ENCODE measurements at places on chromosomes 2 and 18.

GRCh38 chr2:113850687-113851086 lies 39.2 kb upstream of the ACTR3 start:
- DNase-seq = no peak

- peak; percentile 97 for DNase-seq
These were observed 144.9 kb upstream of the LHCGR start for GRCh38 chr2:48900321-48901014.

GRCh38 chr2:83386549-83386948 lies 1072.5 kb downstream of the SUCLG1 start:
- DNase-seq = no peak

DNA sequence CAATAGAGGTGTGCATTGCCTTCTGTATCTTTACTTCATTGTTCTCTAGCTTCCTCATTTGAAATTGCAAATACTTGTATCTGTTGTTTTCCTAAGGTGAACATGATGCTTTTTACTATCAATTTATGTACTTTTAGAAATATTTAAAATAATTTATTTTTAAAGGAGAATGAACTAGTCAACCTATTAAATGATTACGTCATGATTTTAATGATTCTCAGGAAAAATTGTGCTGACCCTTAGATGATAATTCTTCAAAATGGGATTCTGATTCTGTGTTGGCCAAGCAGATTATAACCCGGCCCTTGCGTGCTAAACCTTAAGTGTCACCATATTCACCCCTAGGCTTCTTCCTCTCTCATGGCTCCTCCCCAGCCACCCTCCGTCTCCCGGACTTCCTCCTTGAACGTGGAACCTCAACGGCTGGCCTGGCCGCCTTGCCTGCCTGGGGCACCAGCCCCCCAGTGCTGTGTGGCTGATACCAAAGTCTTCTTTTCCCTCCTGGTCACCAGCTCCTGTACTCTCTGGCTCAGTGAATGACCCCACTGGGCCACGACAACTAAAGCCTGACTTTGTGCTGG lies 292.0 kb downstream of the GBX2 start:
- no peak for DNase-seq

DNA sequence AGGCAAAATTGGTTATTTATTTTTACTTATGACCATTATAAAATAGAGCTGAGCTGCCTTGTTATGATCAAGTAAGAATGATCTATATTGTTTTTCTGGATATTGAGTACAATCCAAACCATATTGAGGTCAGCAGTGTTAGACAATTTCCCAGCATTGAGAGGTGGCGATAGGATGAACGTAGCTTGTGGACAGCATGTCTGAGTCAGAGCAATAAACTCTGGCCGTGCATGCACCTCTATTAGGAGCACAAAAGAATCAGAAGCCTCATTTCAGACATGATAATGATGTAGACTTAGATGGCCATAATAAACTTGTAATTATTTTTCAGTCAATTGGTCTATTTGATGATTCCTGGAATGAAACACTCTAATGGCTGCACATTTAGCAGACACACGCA lies 491.6 kb downstream of the RIT2 start:
- DNase-seq = no peak

DNA sequence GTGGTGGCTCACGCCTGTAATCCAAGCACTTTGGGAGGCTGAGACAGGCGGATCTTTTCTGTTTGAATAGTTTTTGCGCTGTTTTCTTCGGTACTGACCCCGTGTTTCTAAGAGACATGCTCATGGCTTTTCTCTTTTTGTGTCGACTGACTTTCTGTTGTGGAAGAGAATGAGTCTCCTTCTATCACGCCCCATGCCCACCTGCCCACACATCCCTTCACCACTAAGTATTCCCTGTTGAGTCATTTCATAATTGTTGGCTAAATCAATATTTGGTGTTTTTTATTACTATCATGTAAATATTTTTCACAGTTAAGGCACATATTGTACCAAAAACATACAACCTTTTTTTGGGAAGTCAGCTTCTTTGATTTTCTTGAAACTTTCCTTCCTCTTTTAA lies 198.8 kb upstream of the TWIST2 start:
- no peak for DNase-seq

DNA sequence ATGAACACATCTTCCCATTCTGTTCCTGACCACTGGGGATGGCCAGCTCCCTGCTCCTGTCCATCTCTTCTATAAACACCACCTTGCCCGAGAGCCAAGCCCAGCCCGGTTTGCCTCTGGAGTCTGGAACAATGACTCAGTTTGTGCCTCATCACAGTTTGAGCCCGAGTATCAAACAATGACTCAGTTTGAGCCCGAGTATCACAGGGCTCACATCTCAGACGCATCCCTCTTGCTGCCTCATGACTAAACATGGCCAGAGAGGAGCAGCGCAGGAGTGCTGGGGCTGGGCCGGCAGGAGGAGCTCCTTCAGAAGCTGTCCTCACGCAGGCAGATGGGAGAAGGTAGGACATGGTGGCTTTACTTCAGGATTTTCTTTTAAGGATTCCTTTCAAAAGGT lies 68.7 kb downstream of the PXDN start:
- peak; percentile 80 for DNase-seq

GRCh38 chr18:24462838-24463775 lies 2.7 kb downstream of the HRH4 start:
- DNase-seq = peak; percentile 8

- DNase-seq = no peak
These were observed 8.6 kb upstream of the PLEKHM3 start for GRCh38 chr2:208033701-208034502.

- no peak for DNase-seq
These were observed 696.9 kb upstream of the GYPC start for GRCh38 chr2:125959047-125959446.

- no peak for DNase-seq
These were observed 11.1 kb downstream of the CAPN10 start for GRCh38 chr2:240597419-240598181.

DNA sequence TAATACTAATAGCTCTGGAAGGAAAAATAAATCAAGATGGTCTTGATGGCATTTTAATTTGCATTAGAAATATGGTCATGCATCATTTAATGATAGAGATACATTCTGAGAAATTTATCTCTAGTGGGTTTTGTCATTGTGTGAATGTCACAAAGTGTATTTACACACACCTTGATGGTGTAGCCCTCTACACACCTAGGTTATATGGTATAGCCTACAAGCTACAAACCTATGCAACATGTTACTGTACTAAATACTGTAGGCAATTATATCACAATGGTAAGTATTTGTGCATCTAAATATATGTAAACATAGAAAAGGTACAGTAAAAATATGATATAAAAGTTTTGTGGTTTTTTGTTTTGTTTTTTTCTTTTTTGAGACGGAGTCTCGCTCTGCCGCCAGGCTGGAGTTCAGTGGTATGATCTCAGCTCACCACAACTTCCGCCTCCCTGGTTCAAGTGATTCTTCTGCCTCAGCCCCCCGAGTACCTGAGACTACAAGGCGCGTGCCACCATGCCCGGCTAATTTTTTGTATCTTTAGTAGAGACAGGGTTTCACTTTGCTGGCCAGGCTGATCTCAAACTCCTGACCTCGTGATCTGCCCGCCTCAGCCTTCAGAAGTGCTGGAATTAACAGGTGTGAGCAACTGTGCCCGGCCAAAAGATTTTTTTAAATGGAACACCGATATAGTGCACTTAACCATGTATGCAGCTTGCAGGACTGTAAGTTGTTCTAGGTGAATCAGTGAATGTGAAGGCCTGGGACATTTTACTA lies 83.7 kb upstream of the UBXN4 start:
- no peak for DNase-seq

DNA sequence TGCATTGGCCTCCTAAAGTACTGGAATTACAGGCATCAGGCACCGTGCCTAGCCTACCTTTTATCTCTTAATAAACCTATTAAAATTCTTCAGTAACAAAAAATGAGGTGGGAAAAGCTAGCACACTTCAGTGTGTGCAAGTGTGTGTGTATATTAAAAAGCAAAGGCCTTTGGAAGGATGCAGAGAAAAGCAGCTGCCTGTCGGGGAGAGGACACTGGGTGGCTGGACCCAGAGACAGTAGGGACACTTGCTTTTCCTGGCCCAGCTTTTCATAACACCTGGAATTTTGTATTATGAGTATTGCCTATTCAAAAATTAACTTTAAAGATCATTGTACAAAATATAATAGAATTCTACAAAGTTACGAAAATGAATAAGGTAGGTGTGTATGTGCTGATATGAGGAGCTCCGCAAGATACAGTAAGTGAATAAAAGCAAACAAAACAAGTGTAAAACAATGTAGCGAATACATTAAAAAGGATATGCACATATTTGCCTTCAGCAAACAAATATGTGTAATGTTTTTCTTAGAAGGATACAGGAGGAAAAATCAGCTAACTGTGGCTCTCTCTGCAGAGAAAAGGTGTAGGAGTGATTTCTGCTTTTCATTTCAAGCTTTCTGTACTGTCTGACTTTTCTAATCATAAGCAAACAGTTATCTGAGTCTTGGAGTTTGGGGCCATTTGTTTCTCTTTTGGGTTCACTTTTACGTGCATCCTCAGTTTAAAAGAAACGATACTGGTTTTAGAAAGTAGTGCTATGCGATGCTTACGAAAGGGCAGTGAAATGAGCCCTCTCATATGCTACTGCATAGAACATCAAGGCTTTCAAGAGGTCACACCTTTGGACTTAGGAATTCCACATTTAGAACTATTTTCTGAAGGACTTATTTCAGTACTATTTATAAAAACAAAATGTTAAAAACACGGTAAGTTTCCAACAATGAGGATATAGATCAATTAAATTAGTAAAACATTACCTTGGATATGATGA lies 70.8 kb downstream of the USP40 start:
- DNase-seq = no peak

- peak; percentile 57 for DNase-seq
These were observed 114.1 kb downstream of the GFPT1 start for GRCh38 chr2:69272803-69273471.

DNA sequence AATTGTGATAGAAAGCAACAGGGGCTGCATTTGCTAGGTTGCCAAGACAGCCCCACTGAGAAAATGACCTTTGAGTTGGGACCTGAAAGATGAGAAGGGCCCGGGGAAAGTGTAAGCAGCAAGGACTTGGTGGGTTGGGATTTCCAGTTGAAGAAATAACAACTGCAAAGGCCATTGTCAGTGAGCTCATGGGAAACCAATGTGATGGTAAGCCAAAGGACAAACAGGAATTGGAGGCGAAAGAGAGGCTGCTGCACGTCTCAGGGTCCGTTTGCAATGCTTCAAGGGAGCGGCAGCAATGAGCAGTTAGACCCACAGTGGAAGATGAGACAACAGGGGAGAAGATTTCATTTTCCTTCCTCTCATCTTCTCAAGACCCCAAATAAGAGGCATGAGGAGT lies 51.5 kb upstream of the RGPD4 start:
- DNase-seq = no peak

GRCh38 chr2:151774506-151774905 lies 40.2 kb upstream of the NEB start:
- DNase-seq = no peak

DNA sequence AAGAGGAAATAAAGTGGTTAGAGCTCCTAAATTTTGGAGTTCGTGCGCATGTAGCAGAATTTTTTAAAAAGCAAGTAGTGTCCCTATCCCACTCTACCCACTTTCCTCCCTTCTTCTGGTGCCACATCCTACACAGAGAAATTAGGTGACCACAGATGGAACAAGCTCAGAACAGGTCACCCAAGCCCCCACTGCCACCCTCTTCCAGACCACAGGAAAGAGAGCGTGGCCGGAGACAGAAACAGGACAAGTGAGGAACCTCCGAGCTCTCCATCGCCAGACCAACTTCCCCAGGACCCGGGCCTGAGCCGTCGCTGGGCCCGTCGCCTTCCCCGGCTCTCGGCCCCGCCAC lies 433 bp downstream of the NPC1 start:
- no peak for DNase-seq

DNA sequence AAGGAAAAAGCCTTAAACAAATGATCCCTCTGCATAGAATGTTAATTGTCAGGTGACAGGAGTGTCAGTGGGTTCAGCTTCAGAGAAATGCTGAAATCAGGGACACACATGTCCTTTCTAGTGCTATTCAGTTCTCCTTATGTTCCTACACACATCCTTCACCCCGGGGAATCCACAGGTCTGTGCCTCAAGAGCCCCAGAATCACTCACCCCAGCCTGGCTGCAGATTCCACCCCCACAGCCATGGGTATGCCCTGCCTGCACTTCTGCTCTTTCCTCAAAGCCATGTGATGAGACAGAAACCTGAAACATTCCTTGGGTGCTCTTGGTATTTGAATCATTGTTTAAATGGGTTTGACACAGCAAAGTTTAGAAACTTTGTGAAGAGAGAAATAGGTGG lies 27.4 kb upstream of the FZD7 start:
- DNase-seq = no peak

GRCh38 chr2:183684686-183685085 lies 560.4 kb downstream of the NUP35 start:
- no peak for DNase-seq

GRCh38 chr2:60468382-60469085 lies 84.9 kb downstream of the BCL11A start:
- no peak for DNase-seq

DNA sequence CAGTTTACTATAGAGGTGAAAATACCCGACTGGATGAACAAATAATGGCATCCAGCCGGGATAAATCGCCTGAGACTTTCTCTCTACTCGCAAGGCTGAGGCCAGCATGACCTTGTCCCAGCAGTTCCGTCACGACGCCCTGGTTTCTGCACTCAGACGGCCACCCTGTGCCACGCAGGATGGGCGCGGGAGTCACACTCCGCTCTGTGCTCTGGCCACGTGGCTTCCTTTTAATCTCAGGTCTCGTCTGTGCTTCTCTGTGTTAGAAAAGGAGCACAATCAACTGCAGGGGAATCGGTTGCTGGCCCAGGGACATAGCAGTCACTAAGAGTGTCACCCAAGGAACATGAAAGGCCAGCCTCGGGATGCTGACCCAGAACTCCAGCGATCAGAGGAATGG lies 194.7 kb upstream of the PXDN start:
- no peak for DNase-seq

- DNase-seq = no peak
These were observed 303.5 kb downstream of the CDCA7 start for GRCh38 chr2:173657996-173658717.

- DNase-seq = no peak
These were observed 26.2 kb downstream of the MGAT4A start for GRCh38 chr2:98704499-98705332.

- DNase-seq = no peak
These were observed 140.2 kb downstream of the DDX1 start for GRCh38 chr2:15731889-15732271.

GRCh38 chr18:26574958-26575864 lies 26.9 kb upstream of the KCTD1 start:
- DNase-seq = peak; percentile 7

GRCh38 chr2:101466426-101466825 lies 8.5 kb downstream of the RFX8 start:
- no peak for DNase-seq

- DNase-seq = no peak
These were observed 270.7 kb upstream of the CELF4 start for GRCh38 chr18:37836071-37836970.

GRCh38 chr2:173982918-173983317 lies 17.7 kb upstream of the SP3 start:
- peak; percentile 59 for DNase-seq

GRCh38 chr2:240642806-240643092 lies 17.5 kb downstream of the GPR35 start:
- DNase-seq = no peak
